Sigmoid colon (tissue), 7 donors: ENCODE measurements at places on chromosomes 2 and 18. TPM values are rescaled to one million over a fixed set of nuclear protein-coding genes. Genes with fewer than 3 reads are reported as not detected.

FER1L5 gene
- not detected for total RNA-seq

LAMA1 gene
- total RNA-seq: 0.66 TPM

- H3K36me3 ChIP-seq: no peaks in the 10 kb centered on the region
- H3K4me3 ChIP-seq: no peak overlapping the region
- H3K4me1 ChIP-seq: no peaks in the 10 kb centered on the region
- DNase-seq: no peak
These were observed 46.3 kb upstream of the GBX2 start for GRCh38 chr2:236214376-236214995.

- DNase-seq: no peak
- no peak overlapping the region for H3K4me3 ChIP-seq
- no peaks in the 10 kb centered on the region for H3K27me3 ChIP-seq
- no peaks in the 10 kb centered on the region for H3K4me1 ChIP-seq
- no peaks in the 10 kb centered on the region for H3K36me3 ChIP-seq
These were observed 394.2 kb downstream of the CLIP4 start for GRCh38 chr2:29509397-29509796.

DNA sequence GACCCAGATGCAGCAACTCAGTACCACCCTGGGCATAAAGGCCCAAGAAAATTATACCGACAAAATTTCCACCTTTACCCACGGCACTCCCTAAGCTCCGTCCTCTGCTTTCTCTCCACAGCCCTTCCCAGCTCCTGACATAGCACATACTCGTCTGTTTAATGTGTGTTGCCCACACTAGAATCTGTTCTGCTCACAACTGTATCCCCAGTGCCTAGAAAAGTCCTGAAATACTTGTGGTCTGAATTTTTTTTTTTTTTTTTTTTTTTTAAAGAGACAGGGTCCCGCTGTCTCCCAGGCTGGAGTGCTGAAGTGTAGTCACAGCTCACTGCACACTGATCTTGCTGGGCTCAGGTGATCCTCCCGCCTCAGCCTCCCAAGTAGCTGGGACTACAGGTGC lies 62.3 kb downstream of the ADCY3 start:
- no peak overlapping the region for H3K4me3 ChIP-seq
- H3K27ac ChIP-seq: no peak overlapping the region
- H3K36me3 ChIP-seq: no peaks in the 10 kb centered on the region
- peaks cover 7% of the 10 kb centered on the region for H3K4me1 ChIP-seq
- no peaks in the 10 kb centered on the region for H3K27me3 ChIP-seq
- no peak for DNase-seq

GRCh38 chr18:811892-812375 lies at the start of gene YES1:
Gene YES1 (minus strand): TSS chr18:812242. CDS start chr18:756827, 55,415 bp downstream.
- no peaks in the 10 kb centered on the region for H3K36me3 ChIP-seq
- H3K27ac ChIP-seq: peak within 1 kb of the TSS; percentile 97
- peak; percentile 87 for DNase-seq
- no peaks in the 10 kb centered on the region for H3K27me3 ChIP-seq
- peaks cover 16% of the 10 kb centered on the region for H3K4me1 ChIP-seq

TMEFF2 gene
- 0.36 TPM for total RNA-seq

SFTPB gene
- not detected for total RNA-seq

DNA sequence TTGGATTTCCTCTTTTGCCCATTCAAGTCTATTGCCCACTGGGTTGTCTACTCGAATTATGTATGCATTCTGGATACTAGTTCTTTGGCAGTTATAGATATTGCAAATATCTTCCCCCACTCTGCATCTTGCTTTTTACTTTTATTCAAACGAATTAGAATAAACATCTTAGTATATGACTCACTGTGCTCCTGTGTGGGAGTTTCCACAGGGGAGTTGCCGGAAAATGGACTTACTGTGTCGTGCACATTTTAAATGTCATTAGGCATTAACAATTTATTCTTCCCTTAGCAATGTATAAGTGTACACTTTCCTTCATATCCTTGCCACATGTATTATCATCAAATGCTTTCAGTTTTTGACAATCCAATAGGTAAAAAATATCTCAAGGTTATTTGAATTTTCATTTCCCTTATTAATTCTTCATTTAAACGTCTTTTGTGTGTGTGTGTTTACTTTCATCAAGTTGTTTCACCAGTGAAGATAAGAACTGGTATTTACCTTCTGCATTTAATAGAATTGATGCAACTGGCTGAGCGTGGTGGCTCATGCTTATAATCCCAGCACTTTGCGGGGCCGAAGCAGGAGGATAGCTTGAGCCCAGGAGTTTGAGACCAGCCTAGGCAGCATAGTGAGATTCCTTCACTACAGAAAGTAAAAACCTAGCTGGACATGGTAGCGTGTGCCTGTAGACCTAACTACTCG lies 4.6 kb upstream of the UGT1A5 start:
- no peak overlapping the region for H3K4me3 ChIP-seq
- no peaks in the 10 kb centered on the region for H3K27me3 ChIP-seq
- DNase-seq: no peak
- no peak overlapping the region for H3K27ac ChIP-seq
- no peaks in the 10 kb centered on the region for H3K4me1 ChIP-seq

- H3K27ac ChIP-seq: no peak overlapping the region
- H3K27me3 ChIP-seq: no peaks in the 10 kb centered on the region
- no peaks in the 10 kb centered on the region for H3K36me3 ChIP-seq
- H3K4me1 ChIP-seq: no peaks in the 10 kb centered on the region
- H3K4me3 ChIP-seq: no peak overlapping the region
These were observed 16.1 kb upstream of the XDH start for GRCh38 chr2:31430439-31431165.

- DNase-seq: no peak
- H3K27ac ChIP-seq: no peak overlapping the region
- H3K27me3 ChIP-seq: no peaks in the 10 kb centered on the region
- no peaks in the 10 kb centered on the region for H3K36me3 ChIP-seq
- peaks cover 1% of the 10 kb centered on the region for H3K4me1 ChIP-seq
These were observed 40.7 kb downstream of the TCF7L1 start for GRCh38 chr2:85173909-85174308.

ZNF512 gene
- total RNA-seq: 30.7 TPM

GRCh38 chr2:105635564-105635963 lies 109.1 kb upstream of the NCK2 start:
- no peaks in the 10 kb centered on the region for H3K27me3 ChIP-seq
- DNase-seq: no peak
- H3K4me1 ChIP-seq: no peaks in the 10 kb centered on the region
- no peak overlapping the region for H3K27ac ChIP-seq
- no peak overlapping the region for H3K4me3 ChIP-seq

- no peaks in the 10 kb centered on the region for H3K27me3 ChIP-seq
- no peaks in the 10 kb centered on the region for H3K4me1 ChIP-seq
- no peaks in the 10 kb centered on the region for H3K36me3 ChIP-seq
- DNase-seq: no peak
These were observed 381.8 kb downstream of the CPS1 start for GRCh38 chr2:210938228-210938627.

GRCh38 chr18:25283781-25284180 lies 68.2 kb downstream of the ZNF521 start:
- H3K4me3 ChIP-seq: no peak overlapping the region
- DNase-seq: no peak
- H3K4me1 ChIP-seq: no peaks in the 10 kb centered on the region
- no peak overlapping the region for H3K27ac ChIP-seq

DNA sequence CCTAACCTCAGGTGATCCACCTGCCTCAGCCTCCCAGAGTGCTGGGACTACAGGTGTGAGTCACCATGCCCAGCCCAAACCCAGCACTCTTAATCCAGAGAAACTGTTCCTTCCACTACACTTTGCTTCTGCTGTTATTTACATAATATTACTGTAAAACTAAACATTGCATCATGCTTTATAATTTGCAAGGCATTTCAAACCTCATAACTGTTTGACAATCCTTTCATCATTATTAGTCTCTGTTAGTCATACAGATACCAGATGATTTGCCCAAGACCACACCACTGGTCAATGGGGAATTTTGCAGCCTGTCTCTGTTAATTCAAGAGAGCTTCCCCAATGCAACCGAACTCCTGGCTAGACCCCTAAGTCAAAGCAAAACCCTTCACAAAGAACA lies 338.3 kb downstream of the ALK start:
- H3K4me1 ChIP-seq: no peaks in the 10 kb centered on the region
- no peak for DNase-seq
- no peaks in the 10 kb centered on the region for H3K36me3 ChIP-seq
- H3K27me3 ChIP-seq: no peaks in the 10 kb centered on the region
- no peak overlapping the region for H3K27ac ChIP-seq
- no peak overlapping the region for H3K4me3 ChIP-seq

TUBB8B gene
- not detected for total RNA-seq

DNA sequence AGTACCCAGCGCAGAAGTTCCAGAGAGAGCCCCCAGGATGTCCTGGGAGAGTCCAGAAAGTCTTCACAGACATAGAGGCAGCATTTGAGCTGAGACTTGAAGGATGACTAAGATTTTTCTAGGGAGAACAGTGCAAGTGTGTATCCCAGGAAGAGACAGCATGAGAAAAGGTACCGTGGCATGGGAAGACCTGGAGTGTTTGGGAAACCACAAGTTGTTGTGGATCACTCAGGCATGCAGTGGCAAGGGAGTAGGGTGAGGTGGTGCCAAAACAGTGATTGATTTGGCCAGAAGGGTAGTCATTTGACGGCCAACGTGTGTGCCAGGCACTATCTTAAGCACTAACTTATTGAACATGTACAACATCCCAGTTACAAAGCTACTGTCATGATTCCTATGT lies 24.5 kb upstream of the KCNK3 start:
- peak; percentile 28 for DNase-seq
- no peak overlapping the region for H3K27ac ChIP-seq
- no peaks in the 10 kb centered on the region for H3K27me3 ChIP-seq
- no peaks in the 10 kb centered on the region for H3K4me1 ChIP-seq
- no peaks in the 10 kb centered on the region for H3K36me3 ChIP-seq

NTSR2 gene
- not detected for total RNA-seq

- H3K4me3 ChIP-seq: no peak overlapping the region
- peaks cover 55% of the 10 kb centered on the region for H3K36me3 ChIP-seq
- no peaks in the 10 kb centered on the region for H3K27me3 ChIP-seq
- no peaks in the 10 kb centered on the region for H3K4me1 ChIP-seq
- DNase-seq: no peak
- no peak overlapping the region for H3K27ac ChIP-seq
These were observed 70.5 kb downstream of the PIK3C3 start for GRCh38 chr18:42025491-42025890.

DNA sequence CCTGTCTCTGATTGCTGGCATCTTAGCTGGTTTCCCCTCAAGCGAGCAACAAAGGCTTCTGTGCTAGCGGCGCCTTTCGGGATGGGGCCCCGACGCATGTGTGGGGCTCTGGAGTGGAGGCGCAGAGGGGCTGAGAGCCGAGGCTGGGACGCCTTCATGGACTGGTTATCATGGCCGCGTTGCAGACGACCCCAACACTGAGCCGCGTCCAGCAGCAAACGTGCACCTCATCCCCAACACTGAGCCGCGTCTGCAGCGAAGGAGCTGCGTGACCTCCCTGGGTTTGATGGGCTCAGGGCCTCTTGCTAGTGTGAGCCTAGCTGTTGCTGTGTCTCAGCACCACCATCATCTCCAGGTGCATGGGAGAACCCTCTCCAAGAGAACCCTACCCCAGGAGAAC lies 123.7 kb upstream of the CTDP1 start:
- DNase-seq: no peak
- H3K4me1 ChIP-seq: no peaks in the 10 kb centered on the region
- no peak overlapping the region for H3K4me3 ChIP-seq
- no peak overlapping the region for H3K27ac ChIP-seq
- no peaks in the 10 kb centered on the region for H3K36me3 ChIP-seq

GRCh38 chr2:60052601-60053000 lies 500.9 kb downstream of the BCL11A start:
- no peak overlapping the region for H3K4me3 ChIP-seq
- peaks cover 3% of the 10 kb centered on the region for H3K4me1 ChIP-seq
- H3K36me3 ChIP-seq: no peaks in the 10 kb centered on the region
- no peak overlapping the region for H3K27ac ChIP-seq
- DNase-seq: no peak

CDH2 gene
- total RNA-seq: 8.2 TPM

- H3K4me3 ChIP-seq: no peak overlapping the region
- no peaks in the 10 kb centered on the region for H3K27me3 ChIP-seq
- no peaks in the 10 kb centered on the region for H3K36me3 ChIP-seq
- no peak for DNase-seq
These were observed 2.0 kb downstream of the IL1A start for GRCh38 chr2:112782234-112782799.

- no peaks in the 10 kb centered on the region for H3K4me1 ChIP-seq
- peak; percentile 76 for DNase-seq
- no peaks in the 10 kb centered on the region for H3K36me3 ChIP-seq
These were observed 27.6 kb downstream of the CELF4 start for GRCh38 chr18:37537868-37538525.

- no peaks in the 10 kb centered on the region for H3K4me1 ChIP-seq
- DNase-seq: no peak
- no peak overlapping the region for H3K27ac ChIP-seq
These were observed 61.8 kb downstream of the RFTN2 start for GRCh38 chr2:197613509-197613987.

GRCh38 chr2:186645999-186646398 lies 47.9 kb upstream of the FAM171B start:
- no peak overlapping the region for H3K4me3 ChIP-seq
- H3K36me3 ChIP-seq: no peaks in the 10 kb centered on the region
- H3K4me1 ChIP-seq: no peaks in the 10 kb centered on the region
- H3K27ac ChIP-seq: no peak overlapping the region
